Effector memory CD8-positive, alpha-beta T cell (primary cell): ENCODE measurements at places on chromosomes 12 and 14.

DNA sequence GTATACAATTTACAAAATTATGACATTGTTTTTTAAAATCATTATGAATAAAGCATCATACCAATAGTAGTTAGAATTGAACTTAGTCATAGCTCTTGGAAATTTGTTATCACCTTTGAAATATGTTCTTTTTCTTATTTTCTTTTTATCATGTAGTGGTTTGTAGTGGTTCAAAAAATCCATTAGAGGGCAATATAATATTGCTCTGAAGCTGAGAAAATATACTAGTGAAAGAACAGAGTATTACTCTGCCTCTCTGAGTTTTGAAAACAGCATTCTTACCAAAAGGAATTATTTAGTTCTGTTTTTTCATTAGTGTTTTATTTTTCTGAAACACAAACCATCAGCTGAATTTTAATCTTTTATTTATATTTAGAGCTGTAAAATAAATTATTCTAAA is 76.2 kb downstream of the PDZRN4 start:
- no peak for DNase-seq

GRCh38 chr14:33936391-33936790 is 14.5 kb downstream of the EGLN3 start:
- DNase-seq, result no peak

DNA sequence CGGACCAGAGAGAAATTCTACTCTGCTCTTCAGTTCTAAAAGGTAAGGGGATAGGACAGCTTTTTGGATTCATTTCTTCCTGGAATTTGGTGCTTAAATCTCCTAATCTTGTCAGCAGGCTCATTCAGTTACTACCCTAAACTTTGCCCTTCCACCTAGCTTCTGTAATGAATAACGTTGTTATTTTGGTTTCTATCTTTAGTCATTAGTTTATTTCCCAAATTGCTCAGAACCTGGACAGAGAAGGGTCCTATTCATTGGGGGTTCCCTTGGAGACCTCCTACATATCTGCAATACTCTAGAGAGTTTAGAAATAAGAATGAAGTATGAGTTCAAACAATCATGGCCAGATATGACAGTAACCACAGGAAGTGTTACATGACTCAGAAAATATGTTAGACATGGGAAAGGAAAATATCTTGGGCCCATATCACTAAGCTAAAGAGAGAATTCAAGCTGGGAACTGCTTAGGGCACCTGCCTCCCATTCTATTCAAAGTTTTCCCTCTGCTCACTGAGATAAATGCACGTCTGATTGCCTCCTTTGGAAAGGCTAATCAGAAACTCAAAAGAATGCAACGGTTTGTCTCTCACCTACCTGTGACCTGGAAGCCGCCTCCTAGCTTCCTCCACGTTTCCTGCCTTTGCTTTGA is 87.9 kb downstream of the GAS2L3 start:
- DNase-seq, result no peak

GRCh38 chr12:104887452-104887851 is 70.6 kb downstream of the SLC41A2 start:
- DNase-seq, result no peak

GRCh38 chr12:14994610-14995009 is 21.8 kb downstream of the PDE6H start:
- DNase-seq, result no peak

GRCh38 chr12:106079148-106079738 is 59.5 kb downstream of the NUAK1 start:
- DNase-seq, result no peak

GRCh38 chr14:70887207-70887681 is 20.0 kb upstream of the PCNX1 start:
- no peak for DNase-seq

DNA sequence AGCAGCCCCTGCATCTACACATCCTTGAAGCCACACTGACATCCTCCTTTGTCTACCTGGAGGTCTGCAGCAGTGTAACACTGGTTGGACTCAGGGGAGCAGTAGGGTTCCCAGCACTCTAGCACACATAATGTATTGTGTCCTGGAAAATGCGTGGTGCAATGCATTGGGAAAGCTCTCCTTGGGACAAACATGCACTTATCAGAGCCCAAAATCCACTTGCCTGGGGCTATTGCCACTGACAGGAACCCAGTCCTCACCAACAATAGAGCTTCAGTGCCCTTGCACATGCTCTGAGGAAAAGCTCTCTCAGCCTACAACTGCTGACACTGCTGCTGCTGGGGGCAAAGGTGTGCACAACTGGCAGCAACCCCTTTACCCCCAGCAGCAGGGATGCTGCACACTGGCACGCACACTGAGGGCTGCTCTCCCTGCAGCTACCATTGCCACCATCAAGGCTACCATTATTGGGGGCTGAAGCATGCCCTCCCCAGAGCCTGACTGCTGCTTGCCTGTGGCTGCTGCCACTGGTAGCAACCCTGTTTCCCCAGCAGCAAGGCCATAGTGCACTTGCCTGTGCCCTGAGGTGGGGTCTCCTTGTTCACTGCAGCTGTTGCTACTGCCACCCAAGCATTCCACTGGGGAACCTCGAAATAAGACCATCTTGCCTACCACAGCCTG is 221.9 kb downstream of the SLC38A4 start:
- no peak for DNase-seq

DNA sequence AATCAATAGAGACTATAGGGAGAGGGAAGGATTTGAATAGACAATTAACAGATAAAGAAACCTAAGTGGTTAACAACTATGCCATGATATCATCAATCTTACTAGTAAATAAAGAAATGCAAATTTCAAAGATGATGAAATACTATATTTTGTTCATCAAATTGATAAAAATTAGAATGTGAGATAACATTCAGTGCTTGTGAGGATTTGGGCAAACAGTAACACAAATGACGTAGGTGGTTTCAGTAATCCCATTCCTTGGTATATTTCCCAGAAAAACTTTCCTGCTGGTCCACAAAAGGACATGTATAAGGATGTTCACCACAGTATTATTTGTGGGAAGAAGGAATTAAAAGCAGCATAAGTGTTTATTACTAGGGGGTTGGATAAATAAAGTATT is 136.0 kb downstream of the ERC1 start:
- DNase-seq, result no peak

DNA sequence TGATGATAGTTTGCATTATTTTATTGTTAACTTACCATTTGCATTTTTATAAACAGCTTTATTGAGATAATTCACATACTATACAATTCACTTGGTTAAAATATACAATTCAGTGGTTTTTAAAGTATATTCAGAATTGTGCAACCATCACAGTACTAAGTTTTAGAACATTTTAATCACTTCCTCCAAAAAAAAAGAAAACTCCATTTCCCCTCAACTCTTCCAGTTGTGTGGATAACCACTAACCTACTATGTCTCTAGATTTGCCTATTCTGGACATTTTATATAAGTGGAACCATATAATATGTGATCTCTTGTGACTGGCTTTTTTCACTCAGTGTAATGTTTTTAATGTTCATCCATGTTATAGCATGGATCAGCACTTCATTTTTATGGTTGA is 41.3 kb downstream of the WNK1 start:
- DNase-seq, result no peak

GRCh38 chr12:119940897-119941296 is 48.1 kb upstream of the BICDL1 start:
- DNase-seq, result no peak

DNA sequence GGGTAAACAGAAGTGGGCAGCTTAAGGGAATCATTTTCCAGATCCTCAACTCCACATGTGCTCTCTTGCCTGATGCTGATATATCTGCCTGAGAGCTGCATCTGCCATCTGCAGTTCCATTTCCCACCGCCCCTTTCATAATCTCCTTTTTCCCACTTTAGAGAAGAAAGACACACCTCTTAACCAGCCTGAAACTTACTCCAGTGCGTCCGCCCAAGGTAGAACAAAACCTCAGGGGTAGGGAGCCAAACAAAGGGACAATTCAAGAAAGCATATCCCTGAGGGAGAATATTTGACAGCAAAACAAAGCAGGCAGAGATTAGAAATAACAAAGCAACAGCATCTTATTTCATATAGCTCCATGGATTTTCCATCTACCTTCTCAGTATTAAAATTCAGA is 4.3 kb downstream of the MDM1 start:
- no peak for DNase-seq

DNA sequence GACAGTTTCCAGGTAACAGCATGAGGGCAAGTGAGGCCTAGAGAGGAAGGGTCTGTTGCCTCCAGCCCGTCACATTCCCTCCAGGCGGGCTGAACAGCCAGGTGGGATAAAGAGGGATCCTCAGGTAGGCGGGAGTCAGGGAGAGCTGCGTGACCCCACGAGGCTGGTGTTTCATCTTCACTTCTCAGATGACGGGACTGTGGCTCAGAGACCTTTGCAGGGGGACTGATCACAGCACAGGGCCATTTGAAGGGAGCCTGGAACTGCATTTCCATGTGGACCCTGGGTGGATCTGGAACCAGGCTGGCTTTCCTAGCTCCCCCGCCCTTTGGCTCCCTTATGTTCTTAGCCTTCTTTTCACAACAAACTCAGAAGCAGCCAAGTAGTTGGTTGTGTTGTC is 37.4 kb downstream of the SH2B3 start:
- no peak for DNase-seq

- no peak for DNase-seq
Measured at GRCh38 chr12:3034067-3034750, 43.0 kb upstream of the TSPAN9 start.

- no peak for DNase-seq
Measured at GRCh38 chr12:113120670-113121370, 14.7 kb downstream of the RASAL1 start.

- DNase-seq, result no peak
Measured at GRCh38 chr12:76402259-76402658, 54.0 kb upstream of the BBS10 start.

DNA sequence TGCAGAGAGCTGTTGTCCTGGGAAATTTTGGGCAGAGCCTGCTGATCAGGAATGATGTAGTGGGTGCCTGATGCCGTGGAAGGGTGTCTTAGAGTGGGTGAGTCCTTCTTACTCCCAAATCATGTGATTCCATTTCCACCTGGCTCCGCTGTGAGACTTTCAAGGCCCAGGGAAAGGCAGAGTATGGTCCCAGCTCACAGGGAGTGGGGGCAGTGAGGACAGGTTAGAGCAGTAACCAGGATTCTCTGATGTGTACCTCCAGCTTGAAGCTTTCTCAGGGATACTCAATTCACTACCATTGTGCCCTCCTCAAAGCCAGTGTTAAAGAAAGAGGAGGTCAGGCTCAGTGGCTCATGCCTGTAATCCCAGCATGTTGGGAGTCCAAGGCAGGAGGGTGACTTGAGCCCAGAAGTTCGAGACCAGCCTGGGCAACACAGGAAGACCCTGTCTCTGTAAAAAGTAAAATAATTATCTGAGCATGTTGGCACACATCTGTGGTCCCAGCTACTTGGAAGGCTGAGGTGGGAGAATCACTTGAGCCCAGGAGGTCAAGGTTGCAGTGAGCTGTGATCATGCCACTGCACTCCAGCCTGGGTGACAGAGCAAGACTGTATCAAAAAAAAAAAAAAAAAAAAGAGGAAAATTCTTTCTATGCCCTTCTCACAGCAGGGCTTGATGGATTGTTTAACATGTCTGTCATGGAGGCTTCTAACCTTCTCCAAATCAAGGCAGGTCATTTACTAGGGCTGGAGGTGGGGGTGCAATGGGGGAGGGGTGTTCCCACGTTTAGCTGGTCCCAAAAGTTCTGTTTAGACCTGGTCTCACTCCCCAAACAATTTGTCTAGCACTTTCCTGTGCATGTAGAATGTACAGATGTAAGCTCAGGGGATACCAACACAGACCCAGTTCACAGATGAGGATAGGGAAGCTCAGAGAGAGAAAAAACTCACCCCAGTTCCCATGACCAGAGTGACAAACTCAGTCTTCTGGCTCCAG is 12.5 kb upstream of the IQSEC3 start:
- no peak for DNase-seq

DNA sequence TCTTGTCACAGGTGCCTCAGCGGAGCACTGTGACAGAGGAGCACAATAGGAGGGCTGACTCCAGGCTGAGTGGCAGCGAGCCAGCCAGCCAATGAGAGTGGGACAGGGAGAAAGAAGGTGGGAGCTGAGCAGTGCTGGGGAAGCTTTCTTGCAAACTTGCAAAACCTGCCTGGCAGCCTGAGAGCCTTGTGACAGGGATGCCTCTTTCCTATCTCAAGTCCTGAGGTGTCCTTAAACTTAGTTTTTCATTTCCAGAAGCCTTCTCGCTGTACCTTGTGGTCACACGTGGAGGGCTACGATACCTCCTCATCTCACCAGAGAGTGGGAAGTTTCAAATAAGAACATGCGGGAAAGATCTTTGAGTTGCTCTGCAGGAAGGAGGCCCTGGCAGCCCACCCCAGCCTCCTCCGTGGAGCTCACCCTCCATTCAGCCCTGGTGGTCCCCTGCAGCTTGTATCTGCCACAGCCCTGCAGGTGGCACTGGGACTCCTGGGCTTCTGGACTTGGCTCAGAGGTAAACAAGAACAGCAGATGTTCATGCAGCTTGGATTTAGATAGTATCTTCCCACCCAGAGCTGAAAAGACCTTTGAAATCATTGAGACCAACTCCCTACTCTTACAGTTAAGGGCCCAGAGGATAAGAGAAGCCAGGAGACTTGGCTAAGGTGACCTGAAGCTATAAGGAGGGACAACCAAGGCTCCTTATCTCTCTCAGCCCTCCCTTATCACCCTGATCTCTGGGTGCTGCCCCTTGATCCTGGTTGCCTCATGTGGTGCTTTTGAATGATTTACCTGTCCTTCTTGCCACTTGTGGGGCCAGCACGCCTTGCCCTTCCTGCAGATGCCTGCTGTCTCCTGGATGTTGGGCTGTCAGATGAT is 153.5 kb upstream of the MAX start:
- DNase-seq, result no peak
